ENCODE measurements at places on chromosomes 6 and 20.

- DNase-seq: no peak
Observed at GRCh38 chr6:12037798-12038197, 25.7 kb downstream of the HIVEP1 start.

- no peak for DNase-seq
Observed at GRCh38 chr6:14210077-14210476, 92.5 kb downstream of the CD83 start.

DNA sequence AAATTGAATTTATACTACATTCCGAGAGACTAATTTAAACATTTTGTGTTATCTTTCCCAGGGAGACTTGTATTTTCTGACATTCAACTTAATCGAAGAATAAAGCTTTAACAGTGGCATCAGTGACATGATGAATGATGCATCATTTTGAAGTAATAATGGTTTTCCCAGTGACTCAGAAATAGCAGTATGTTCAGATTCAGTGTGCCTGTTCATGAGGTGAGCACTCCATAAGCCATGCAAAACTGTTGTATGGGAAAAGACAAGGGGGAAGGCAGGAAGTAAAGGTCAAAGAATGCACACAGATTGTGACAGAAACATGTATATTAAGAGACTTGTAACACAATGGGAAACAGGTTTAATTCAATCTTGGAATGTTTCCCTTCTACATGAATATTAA is 1348.2 kb upstream of the GJE1 start:
- DNase-seq: no peak

GRCh38 chr6:114431641-114432040 is 88.8 kb upstream of the HS3ST5 start:
- DNase-seq: no peak

DNA sequence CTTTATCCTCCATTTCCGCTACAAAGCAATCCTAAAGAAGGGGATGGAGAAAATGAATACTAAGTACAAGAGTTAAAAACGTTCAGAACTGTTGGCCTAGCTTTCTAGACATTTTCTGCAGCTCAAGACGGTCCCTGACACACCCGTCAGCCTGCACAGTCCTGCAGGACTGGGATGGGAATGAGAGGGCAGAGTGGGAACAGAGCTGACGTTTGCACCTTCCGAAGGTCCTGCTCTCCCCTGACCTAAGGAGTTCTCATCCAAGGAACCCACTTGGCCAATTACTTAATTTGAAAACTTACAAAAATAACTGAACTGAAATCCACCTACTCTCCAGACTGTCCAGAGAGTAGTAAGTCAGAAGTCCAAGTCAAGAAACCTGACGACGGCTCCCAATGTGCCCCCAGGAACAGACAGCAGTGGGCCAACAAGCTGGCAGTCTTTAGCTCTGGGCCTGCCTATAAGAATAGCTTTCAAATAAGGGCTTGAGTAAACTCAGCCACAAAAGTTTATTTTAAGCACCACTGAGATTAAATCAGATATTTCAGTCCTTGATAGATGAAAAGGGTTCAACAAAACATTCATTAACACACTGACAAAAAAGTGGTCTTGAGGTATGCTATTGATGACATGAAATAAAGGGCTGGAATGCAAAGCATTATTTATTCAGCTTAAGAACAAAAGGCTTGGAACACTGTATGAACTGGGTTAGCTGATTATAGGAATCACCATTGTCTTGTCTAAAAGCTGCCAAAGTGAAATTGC is 76.8 kb downstream of the CNKSR3 start:
- no peak for DNase-seq

All from CD4-positive, alpha-beta T cell treated with Interferon alpha-2 for 1 hour (primary cell).